ENCODE measurements at places on chromosomes 2 and 18.

- no peak for DNase-seq
These were observed 1443.0 kb upstream of the LRRTM1 start for GRCh38 chr2:81747481-81748070.

DNA sequence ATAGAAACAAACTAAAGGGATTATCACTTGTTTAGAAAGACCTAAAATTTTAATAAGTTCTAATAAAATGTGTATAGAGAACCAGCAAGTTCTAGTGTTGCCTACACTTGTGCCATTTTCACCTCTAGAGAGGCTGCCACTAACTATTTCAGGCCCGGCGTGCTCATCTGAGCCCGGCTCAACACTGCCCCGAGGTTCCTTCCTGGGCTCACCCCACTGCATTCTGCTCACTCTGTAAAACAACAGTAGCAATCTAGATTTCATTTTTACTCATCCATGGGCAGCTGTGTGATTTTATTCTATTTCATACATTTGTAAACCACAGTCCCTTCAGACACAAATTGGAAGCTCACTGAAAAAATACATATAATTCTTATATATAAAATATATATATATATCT is 253.2 kb downstream of the L3MBTL4 start:
- DNase-seq = no peak

- DNase-seq = no peak
These were observed 204.1 kb downstream of the CELF4 start for GRCh38 chr18:37361335-37362157.

GRCh38 chr2:218193701-218194100 is 23.3 kb upstream of the ARPC2 start:
- DNase-seq = no peak

GRCh38 chr2:158460632-158461297 is 4.0 kb downstream of the PKP4 start:
- no peak for DNase-seq

DNA sequence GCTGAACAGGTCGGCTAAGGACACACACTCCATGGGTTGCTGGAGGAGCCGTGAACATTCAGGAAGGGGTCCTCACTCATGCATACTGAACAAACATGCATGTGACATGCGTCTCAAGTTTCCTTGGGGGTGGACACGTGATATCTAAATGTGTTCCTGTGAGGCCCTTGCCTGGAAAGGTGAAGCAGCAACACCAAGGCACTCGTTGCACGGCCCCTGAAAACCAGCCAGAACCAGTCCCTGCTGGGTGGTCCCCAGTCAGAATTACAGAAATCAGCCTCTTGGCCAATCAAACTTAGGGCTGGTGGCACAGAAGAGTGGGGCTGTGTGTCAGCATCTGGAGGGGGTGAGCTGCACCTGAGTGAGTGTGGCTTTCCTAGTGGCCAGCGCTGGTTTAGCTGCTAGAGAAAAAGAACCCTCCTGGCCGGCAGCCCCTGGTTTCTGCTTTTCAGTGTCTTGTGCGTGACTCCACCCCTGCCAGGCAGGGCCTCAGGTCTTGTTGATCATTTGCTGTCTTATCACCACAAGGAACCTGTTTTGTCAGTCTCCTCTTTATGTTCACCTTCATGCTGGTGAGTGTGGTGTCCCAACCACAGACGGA is 3.2 kb upstream of the AQP12B start:
- peak; percentile 16 for DNase-seq

- no peak for DNase-seq
These were observed 437.0 kb downstream of the PTPRM start for GRCh38 chr18:8003878-8004675.

GRCh38 chr2:12819721-12820120 is 103.0 kb downstream of the TRIB2 start:
- DNase-seq = peak; percentile 21

GRCh38 chr2:184425083-184425482 is 173.2 kb upstream of the ZNF804A start:
- no peak for DNase-seq

- peak; percentile 68 for DNase-seq
These were observed 828 bp downstream of the CIB4 start for GRCh38 chr2:26640331-26640745.

DNA sequence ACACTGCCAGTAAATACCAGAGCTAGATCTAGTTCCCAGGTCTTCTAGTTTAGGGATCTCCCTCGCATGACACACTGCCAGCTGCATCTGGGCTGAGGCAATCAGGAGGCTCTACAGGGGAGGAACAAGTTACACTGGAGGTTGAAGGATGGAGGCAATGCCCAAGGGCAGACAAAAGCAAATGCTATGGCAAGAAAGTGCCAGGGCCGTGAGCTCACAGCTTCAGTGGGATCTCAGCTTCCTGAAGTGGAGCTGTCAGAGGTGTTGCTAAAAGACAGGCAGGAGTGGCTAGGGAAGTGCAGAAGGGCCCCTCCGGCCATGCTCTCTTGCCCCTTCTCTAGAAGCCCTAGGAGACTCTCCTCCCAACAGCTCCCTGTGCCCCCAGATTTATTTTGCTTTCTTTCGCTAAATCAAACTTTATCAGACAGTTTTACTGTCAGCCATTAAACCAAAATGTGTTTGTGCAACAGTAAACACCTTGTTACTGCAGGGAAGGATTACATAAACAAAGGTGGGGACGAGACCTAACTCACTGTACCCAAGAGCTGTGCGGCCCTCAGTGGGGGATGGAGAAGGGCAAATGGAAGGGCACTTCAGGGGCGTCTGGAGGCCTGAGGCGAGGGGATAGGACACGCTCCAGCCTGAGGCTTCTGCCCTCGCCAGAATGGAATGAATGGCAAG is 39.4 kb upstream of the PKDCC start:
- no peak for DNase-seq

DNA sequence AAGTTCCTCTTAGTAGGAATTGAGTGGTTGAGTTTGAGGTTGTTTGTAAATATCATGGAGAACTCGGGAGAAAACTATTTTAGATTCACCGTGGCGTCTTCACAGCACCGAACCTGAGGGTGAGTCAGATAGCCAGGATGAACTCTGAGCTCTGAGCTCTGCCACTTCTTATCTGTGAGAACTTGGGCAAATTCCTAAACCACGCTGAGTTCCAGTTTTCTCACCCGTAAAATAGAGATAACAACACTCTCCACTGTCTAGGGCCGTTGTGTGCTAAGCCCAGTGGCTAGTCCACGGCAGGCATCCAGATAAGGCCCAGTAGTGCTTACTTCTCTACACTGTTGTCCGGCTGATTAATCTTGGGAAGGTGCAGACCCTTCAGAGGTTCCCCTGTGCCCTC is 7.0 kb downstream of the KIF5C start:
- DNase-seq = no peak

GRCh38 chr2:138814123-138814898 is 34.1 kb upstream of the NXPH2 start:
- no peak for DNase-seq

- no peak for DNase-seq
These were observed 3.0 kb upstream of the GPC1 start for GRCh38 chr2:240432430-240432819.

- no peak for DNase-seq
These were observed 308.3 kb downstream of the SETBP1 start for GRCh38 chr18:44988821-44989587.

DNA sequence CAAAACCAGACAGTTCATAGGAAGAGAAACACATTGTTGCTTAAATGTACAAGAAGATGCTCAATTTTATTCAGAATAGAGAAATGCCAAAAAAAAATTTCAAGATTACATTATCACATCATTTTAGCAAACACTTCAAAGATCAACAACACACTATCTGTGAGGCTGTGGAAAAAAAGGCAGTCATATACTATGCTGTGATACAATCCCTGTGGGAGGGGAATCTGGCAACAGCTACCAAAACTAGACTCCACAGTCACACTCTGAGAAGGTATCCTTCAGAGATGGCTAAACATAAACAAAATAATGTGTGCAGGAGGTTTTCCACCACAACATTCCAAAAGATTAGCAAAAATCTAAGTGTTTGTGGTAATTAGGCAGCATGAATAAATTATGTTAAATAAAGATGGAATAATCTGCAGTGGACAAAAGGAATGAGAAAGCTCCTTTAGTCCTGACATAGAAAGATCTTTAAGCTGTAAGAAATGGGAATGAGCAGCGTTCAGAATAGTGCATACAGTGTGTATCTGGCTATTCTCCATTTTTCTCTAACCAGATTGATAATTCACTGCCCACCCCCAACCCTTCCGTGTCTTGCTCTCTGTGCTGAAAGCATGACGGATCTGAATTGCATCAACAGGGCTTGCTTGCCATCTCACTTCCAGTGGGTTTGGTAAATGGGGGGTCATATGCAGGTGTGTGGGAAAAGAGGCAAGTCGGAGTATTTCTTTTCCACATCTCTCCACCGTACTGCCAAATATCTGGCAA is 329.6 kb downstream of the MBD2 start:
- no peak for DNase-seq

DNA sequence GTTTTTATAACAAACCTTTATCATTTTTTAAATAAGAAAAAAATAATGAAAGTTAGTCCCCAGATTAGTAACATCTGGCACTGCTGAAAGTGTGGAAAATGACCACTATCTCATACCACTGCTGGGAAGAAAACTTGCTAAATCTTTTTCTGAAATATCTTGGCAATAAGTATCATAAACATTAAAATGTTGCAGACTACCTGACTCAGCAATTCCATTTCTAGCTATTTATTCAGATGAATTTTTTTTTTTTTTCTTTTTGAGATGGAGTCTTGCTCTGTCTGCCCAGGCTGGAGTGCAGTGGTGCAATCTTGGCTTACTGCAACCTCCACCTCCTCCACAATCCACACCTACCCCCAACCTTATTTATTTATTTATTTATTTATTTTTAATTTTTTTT is 35.3 kb upstream of the SOS1 start:
- DNase-seq = no peak

GRCh38 chr18:66990909-66991308 is 387.0 kb upstream of the CDH19 start:
- no peak for DNase-seq

GRCh38 chr18:29629493-29630036 is 1413.0 kb downstream of the DSC3 start:
- DNase-seq = no peak

GRCh38 chr18:79942786-79943607 is 8.5 kb downstream of the SLC66A2 start:
- DNase-seq = no peak

DNA sequence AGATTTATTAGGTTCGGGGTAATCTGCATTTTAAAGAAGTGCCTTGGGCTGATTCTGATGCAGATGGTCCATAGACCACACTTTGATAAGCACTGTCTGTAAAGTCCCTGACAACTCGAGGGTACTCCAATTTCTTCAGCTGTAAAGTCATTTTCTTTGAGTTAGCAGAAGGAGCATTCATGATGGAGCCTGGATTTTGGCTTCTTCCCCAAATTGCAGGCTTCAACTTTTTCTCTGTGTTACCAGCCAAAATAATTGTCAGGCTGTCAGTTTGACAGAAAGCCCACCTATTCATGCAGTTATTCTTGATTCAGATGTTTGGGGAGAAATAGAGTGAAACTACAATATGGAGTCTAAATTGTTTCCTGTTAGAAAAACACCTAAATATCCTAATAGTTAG is 66.0 kb downstream of the RPL37A start:
- DNase-seq = no peak

DNA sequence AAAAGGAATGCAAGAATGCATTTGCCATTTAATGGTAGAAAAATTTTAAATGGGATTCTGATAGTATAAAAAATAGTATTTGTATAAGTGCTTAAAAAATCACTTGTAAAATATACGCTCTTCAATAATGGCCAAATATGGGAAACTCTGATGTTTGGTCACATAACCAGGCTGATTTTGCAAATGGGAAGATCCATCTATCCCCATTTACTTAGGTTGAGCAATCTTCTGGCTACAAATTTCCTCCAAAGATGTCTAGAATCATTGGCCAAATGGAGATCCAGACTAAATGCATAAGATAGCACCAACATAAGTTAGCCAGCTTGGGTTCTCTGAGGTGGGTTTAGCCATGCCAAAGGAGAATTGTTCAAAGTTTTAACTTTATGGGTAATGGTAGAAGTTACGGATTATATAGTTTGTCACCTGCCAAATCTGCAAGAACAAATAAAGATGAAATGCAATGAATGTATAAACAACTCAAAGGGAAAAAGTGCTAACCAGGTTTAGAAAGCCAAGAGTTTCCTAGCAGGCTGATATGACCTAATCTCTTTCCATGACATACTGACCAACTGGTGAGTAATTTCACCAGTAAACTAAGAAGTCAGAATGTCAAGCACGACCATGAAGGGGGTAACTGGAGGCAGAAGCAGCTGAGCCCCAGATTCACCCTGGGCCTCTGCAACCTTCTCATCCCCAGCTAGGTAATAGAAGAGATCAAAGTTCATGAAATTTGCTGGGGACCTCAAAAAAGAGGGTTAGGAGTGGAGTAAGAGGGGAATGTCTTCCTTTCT is 10.0 kb downstream of the RHOB start:
- peak; percentile 65 for DNase-seq

DNA sequence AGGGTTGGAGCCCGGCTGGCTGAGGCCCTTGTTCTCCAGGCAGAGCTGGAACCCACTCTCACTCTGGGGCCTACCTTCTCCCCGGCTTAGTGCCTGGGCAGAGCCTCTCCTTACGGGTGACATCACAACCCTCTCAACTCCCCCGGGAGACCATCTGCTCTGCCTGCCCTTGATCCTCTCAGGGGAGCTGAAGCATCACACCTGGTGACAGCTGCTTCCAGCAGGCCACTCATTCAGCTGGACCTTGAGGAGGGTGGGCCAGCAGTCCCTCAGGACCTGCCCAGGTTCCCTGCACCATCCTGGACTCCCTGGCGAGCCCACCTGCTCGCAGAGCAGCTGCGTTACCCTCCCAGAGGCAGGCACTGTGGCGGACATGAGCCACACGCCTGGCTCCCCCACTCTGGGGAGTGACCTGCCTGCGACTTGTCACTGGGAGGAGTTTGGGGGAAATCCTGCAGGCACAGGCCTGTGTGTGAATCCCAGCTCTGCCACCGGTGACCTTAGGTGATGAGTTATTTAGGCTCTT is 13.1 kb downstream of the HS6ST1 start:
- DNase-seq = no peak

DNA sequence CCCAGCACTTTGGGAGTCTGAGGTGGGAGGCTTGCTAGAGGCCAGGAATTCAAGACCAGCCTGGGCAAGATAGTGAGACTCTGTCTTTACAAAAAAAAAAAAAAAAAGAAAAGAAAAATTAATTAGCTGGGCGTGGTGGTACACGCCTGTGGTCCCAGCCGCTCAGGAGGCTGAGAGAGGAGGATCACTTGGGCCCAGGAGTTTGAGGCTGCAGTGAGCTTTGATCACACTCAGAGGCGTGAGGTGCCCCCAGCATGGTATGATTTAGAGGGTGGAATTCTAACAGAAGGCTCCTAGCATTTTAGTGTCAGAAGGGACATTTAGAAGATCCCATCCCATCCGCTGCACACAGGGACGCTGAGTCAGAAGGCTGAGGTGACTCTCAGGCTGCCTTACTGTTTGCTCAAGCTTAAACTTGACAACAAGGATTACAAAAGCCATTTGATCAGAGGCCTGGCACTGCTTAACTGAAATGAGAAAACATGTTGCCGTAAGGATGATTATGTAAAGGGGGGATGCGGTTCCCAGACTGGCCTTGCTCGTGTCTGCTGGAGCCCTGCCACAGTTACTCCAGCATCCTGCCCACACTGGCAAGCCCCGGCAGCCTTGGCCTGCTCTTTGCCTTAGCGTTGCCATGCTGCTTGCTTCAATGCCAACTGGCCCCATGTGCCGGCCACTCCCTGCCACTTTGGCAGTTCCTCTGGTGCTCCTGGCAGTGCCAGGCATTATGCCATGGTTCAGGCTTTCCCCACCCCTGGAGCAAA is 45.6 kb upstream of the SLC1A4 start:
- DNase-seq = no peak
